DMS53 (cell line): ENCODE measurements at places on chromosomes 6 and 20.

DNA sequence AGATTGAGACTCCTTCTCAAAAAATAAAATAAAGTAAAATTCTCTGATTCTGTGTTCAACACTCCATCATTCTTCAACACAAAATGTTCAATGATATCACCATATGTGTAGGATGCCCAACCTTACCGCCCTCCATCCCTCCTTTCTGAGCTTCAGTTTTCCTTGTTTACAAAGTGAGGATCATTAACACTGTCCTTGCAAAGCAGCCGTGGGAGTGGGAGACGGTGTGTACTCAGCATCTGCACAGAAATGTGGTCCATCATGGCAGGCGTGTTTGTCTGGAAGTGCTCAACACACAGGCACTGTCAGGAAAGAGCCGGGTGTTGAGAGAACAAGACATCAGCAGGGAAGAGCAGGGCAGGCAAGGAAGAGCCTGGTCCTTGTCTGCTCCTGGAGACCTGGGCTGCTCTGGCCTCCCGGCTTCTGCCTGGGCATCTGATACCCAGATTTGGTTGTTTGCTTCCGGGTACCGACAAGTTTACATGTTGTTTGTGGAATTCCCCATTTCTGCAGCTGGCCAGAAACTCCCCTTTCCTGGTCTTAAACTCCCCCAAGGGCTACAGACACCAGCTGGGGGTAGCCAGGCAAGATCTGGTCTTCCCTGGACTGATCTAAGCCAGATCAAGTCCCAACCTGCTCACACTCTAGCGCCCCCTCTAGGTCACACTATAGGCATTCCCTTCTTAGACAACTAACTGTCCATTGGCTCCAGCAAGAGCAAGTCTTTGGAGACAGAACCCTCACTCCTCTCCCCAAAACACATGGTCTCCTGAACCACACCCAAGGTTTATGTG lies 26.7 kb upstream of the TTPAL start:
- peak; percentile 67 for DNase-seq

DNA sequence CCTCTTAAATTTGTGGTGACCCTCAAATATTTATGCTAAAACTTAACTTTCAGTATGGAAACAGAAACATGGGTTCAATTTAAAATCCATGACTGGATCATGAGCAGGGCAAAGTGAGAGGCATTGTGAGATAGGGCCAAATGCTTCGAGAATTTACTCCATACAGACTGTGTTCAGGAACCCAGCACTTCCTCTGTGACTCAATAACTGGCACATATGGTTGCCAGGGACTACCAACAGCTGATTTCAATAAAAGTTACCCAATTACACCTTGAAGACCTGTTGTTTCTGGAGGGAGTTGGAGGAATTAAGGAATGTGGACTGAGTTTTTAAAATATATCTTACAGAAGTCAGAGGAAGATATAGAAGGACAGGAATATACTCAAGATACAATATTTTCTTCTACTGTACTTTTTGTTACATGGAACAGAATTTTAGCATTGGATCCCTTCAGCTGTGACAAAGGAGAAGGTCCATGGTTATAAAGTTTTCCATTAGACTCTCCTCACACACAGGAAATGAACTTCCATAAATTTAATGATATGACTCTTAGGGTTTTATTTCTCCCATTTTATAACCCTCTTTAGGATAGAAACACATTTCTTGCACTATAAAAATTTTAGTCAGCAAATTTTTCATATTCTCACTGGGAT lies 258.5 kb downstream of the KHDC1L start:
- DNase-seq, result peak; percentile 72

GRCh38 chr6:33731035-33731434 lies 15.7 kb downstream of the IP6K3 start:
- no peak for DNase-seq

GRCh38 chr6:2990248-2990931 lies 9.3 kb upstream of the NQO2 start:
- peak; percentile 75 for DNase-seq
